ENCODE measurements at places on chromosomes 16 and 17.

DNA sequence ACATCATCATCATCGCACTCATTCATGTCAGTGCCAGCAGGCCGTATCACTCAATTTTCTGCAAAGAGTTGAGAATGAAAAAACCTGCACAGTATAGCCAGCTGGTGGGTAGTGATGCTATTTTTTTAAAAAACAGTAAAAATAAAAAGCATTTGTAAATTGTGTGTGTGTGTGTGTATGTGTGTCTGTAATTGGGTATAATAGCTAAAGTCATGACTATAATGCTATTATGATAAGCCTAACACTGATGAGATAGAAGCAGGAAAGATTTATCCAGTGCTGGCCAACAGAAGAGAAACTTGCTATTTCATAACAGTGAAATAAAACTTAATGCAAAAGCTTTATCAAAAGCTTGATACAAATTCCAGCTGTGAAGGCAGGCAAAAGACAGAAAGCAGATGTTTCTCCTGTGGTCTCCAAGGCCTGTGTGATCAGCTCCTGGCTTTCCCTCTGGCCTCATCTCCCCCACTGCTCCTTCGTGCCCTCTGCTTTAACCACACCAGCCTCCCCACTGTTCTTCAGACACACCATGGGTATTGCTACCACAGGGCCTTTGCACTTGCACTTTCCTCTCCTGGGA, 206.2 kb upstream of the IRX5 start:
- no peak for DNase-seq

DNA sequence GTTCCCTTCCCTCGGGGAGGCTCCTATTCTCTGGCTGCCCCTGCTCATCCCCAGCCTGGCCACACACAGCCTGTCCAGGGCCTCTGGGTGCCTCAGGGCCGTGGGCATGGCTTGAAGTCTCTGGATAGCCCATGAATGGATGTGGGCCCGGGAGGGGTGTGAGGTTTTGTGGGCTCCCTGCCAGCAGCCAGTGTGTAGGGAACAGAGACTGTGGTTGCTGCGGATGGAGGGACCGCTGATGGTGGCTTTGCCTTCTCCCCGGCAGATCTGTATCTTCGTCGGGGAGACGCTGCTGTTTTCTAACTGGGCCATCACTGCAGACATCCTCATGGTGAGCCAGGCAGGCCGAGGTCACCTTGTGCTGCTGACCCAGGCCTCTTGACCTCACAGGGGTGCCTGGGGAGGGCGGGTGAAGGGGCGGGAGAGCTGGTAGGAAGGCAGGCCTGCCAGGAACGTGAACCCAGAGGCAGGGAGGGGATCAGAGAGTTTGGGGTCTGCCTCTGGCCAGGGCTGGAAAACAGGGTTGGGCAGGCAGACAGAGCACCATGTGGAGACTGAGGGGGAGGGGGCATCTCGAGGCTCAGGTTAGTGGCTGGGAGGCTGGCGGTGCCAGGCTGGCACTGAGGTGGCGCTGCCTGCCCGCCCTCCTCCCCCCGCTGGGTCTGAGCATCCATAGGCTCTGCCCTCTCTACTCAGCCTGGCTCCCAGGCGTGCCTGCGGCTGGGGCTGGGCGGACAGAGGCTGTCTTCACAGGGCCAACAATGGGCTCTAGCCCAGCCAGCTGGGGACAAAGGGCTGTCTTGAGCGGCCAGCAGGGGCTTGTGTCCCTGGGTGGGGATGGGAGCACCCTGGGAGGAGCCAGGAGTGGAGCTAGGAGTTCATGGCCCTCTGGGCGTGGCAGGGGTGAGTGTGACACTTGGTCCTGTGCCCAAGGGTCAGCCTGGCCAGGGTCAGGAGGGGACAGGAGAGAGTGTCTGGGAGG, 21.4 kb downstream of the MYBBP1A start:
- DNase-seq, result no peak

DNA sequence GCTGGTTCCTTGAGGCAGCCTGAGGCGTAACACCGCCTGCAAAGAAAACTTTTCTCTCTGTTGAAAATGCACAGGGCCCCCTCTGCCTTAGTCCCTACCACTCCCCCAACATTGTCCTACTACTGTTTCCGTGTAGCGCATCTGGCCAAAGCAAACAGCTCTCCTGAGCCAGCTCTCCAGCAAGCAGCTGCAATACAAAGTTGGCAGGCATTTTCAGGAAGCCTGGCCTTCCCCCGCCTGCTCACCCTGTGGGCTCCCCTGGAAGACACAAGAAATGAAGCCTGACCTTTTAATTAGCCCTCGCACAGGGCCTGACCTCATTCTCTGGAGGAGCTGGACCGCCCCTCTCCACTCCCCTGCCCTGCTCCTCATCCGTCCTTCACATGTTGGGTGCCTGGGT, 66.7 kb downstream of the SOX9 start:
- no peak for DNase-seq

DNA sequence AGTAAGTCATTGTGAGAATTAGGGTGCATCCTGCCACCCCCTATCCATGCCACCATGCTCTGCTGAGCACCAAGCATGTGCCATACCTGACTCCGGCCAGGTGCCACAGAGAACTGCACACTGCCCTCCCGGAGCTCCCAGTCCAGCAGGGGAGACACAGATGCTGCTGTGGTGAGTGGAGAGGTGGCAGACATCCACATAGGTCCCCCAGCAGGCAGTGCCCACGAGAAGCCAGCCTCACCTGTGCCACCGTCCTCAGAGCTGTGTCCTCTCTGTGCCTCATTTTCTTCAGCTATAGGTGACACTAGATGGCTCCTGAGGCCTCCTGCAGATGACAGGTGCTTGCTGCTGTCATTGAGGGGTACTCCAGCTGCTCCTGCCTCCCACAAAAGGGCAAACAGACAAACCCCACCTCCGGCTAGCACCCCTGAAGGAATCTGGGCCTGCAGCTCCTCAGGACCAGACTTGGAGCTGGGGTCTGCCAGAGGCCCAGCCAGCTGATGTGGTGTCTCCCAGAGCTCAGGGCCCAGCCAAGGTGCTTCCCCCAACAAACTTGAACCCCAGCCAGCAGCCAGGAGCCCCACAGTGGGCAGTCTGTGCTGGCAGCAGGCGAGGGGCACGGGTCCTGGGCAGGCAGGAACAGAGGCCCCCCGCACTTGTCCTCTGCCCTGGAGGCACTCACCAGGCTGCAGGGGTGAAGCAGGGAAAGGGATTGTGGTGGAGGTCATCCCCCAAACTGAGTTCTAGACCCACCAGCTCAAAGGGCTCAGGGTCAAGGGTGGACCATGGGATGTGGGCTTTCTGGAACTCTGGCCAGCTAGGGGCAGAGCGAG, 17.1 kb downstream of the FOXJ1 start:
- DNase-seq, result no peak

GRCh38 chr17:19249681-19250080, 12.5 kb downstream of the EPN2 start:
- no peak for DNase-seq

GRCh38 chr17:51165680-51166197, 472 bp upstream of the NME2 start:
- DNase-seq, result peak; percentile 86

- peak; percentile 24 for DNase-seq
Observed at GRCh38 chr16:80806927-80807340, 2.5 kb upstream of the CDYL2 start.

DNA sequence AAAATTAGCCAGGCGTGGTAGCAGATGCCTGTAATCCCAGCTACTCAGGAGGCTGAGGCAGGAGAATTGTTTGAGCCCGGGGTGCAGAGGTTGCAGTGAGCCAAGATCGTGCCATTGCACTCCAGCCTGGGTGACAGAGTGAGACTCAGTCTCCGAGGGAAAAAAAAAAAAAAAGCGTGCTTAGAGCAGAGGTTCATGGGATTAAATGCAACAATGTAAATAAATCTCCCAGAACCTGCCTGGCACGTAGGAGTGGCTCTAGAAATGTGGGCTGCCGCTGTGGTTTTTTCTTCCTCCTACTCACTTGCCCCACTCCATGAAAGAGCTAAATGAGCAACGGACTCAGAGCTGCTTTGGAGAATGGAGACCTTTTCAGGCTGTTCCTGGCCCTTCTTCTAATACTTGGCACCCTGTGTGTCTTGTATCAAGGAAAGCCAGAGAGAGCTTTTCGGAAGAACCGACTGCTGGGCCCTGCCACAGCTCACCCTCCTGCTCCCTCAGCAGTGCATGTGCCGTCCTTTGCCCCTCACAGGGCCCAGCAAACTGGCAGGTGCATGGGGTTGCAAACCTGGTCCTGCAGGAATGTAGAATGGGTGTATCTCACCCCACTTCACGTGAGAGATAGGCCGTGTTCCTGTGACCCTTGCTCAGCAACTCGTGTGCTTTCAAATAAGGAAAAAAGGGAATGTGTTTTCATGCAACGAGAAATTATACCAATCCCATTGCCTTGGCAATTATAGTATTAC, 52.0 kb downstream of the LDHD start:
- peak; percentile 96 for DNase-seq

DNA sequence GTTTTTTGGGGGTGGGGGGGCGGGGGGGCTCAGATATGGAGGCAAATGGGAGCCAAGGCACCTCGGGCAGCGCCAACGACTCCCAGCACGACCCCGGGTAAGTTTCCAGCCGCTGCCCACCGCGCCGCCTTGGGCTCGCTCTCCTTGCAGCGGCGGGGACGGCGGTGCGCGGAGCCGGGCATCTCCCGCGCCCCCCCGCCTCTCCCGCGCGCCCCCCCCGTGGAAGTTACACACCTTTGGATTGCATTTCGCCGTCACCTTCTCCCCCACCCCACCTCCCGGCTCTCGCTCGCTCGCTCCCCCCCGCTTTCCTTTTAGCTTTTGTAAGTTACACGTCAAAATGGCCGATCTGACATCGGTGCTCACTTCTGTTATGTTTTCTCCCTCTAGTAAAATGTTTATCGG, 387 bp downstream of the MSI2 start:
- DNase-seq, result peak; percentile 18

DNA sequence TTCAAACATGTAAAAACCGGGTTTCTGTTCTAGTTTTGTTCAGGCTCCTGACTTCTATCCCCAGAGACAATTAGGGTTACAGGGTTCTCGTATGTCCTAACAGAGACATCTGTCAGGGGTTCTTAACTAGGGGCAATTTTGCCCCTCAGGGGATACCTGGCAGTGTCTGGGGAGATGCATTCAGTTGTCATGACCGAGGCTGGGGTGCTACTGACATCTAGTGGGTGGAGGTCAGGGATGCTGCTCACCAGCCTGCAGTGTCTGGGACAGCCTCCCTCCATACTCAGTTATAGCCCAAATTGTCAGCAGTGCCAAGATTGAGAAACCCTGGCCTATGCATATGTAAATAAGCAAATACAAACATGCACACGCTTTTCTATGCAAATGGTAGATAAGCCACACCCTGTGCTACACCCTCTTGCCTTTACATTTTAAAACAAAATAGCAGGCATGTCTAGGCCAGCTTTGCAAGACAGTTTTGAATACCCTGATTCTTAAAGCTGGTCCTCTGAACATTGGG, 37.4 kb downstream of the CLEC16A start:
- peak; percentile 11 for DNase-seq

DNA sequence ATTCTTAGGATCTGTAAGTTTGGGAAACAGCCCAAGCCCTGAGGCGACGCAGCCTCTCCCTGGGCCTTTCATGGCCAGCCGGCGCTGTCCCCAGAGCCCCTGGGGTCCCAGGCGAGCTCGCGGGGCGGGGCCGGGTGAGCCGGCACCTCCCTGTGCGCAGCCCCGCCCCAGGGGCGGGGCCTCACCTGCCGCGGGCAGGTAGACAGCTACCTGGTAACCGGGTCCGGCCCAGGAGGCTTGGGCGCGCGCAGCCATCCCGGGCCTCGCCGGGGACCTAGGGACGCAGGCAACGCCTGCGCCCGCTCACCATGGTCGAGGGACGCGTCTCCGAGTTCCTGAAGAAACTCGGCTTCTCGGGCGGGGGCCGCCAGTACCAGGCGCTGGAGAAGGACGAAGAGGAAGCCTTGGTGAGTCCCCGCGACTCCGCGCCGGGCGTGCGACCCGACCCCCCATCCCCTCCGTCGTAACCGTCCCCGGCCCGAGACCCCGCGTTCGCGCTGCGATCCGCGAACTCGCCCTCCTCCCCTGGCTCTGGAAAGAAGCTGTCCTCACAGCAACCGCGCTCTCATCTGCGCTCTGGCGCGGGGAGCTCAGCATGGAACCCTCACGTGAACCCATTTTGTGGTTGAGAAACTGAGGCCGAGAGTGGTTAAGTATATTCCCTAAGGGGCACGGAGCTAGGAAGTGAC, at the start of gene ATP2C2:
Gene ATP2C2 (plus strand): TSS at position 231 of the 689 bp plus-strand sequence. CDS start 78 bp downstream, at position 309.
- no peak for DNase-seq

DNA sequence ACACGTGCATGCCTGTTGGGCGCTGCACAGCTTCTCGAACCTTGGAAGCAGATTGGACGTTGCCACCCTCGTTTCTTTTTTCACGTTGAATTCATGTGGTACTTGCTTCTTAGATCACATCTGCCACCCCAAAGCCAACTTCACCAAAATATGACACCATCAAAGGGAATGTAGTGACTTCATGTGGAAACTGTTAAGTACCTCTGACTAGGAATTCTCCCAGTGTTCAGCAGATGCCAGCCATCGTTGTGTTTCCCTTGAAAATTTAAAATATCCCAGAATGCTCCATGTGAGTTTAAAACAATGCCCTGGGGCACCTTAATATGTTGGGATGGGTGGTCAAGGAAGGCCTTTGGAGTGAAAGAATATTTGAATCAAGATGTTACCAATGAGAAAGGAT, 22.6 kb upstream of the FAM20A start:
- no peak for DNase-seq

DNA sequence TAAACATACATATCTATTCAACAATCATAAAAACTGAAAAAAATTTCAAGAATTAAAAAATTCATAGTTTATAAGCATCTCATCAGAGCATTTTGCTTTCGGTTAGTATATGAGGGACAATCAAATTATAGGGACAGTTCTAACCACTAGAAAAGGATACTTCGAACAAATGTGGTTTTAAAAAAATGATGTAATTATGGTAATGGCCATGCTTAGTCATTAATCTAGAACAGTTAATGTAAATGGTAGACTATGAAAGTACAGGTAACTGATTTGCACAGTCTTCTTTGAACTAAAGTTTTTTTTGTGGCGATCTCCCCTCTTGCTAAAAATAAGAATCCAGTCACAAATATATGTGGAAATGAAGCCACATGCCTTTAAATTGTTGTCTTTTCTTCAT, 63.5 kb upstream of the PHOSPHO1 start:
- DNase-seq, result no peak

GRCh38 chr17:60157487-60158040, 7.8 kb downstream of the CA4 start:
- DNase-seq, result no peak

- no peak for DNase-seq
Observed at GRCh38 chr16:75304521-75305363, 53.3 kb upstream of the BCAR1 start.

GRCh38 chr16:77869997-77870813, 81.8 kb downstream of the VAT1L start:
- no peak for DNase-seq

DNA sequence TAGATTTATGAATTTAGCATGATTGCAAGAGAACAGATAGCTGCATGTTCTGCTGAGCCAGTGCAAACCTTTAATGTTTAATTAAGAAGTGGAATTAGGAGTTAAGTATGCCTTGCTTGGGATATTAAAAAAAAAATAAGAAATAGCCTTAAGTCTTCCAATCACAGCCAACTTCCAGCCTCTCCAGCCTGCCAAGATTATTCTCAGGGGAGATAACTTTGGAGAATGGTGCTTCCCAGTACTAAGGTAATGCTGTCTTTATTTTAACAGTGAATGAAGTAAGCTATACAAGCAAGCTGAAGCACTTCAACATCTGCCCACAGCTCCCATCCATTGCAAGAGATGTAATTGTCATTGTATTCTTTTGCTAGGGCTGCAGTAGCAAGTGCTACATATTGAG, 389.5 kb upstream of the ASIC2 start:
- no peak for DNase-seq
